ENCODE measurements at places on chromosomes 16 and 17. TPM values are rescaled to one million over a fixed set of nuclear protein-coding genes. Genes with fewer than 3 reads are reported as not detected.

DNA sequence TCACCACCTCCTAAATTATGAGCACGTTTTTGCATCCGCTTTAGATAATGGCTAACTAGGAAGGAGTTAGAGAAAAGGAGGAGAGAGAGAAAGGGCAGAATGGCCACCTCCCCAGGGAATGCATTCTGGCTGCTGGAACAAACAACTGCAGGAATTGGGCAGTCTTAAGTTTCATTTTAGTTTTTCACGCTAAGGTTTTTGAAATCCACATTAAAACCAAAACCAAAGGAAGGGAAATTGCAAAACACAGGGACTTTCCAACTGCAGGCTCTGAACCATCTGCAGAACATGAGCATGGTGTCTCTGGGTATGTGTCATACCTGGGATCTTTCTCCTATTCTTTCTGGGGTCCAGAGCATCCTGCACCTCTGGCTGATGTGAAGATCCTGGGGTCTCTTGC lies 12.1 kb upstream of the CCL8 start:
- no peak for DNase-seq

Gene TAT
- total RNA-seq, result 0.13 TPM

DNA sequence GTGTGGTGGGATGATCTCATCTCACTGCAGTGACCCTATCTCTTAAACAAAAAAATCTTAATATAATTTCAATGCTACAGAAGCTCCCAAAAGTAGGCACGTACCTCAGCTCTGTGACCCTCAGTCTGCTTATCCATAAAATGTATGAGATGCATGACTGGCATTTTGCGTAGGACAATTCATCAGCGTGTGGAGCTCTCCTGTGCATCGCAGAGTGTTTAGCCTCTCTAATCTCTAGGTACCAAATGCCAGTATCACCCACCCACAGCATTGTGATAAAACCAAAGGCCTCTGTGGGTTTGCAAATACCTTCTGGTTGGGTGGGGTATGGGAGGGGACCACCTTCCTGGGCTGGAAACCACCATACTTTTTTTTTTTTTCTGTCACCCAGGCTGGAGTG lies 19.0 kb upstream of the TUBG2 start:
- DNase-seq, result no peak

- DNase-seq, result peak; percentile 34
Observed at GRCh38 chr17:72591289-72592241, 470.7 kb downstream of the SOX9 start.

DNA sequence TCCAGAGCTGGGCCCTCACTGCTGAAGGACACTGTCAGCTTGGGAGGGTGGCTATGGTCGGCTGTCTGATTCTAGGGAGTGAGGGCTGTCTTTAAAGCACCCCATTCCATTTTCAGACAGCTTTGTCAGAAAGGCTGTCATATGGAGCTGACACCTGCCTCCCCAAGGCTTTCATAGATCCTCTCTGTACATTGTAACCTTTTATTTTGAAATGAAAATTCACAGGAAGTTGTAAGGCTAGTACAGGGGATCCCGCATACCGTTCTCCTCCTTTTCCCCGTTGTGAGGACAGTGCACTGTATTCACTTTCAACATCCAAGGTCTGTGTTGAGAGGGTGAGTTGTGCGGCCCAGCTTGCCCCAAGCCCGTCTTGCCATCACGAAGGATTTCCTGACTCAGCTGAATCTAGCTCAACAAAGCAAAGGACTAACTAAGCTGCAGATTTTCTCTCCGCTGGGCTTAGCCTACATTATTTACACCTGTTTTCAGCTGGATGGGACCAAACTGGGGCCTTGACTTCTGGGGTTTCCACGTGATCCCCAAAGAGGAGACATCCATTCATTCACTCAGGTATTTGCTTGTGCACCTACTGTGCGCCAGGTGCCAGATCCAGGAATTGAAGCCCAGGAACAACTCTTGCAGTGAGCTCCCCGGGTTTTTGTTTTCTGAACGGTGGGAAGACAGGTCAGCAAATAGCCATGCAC lies 5.2 kb upstream of the TMEM235 start:
- no peak for DNase-seq

Gene PLLP
- total RNA-seq, result 2.8 TPM

Gene TRIM72
- total RNA-seq, result not detected

- DNase-seq, result no peak
Observed at GRCh38 chr16:31569360-31569717, 41.6 kb downstream of the AHSP start.

- DNase-seq, result no peak
Observed at GRCh38 chr17:17763136-17763535, 73.7 kb downstream of the SREBF1 start.

DNA sequence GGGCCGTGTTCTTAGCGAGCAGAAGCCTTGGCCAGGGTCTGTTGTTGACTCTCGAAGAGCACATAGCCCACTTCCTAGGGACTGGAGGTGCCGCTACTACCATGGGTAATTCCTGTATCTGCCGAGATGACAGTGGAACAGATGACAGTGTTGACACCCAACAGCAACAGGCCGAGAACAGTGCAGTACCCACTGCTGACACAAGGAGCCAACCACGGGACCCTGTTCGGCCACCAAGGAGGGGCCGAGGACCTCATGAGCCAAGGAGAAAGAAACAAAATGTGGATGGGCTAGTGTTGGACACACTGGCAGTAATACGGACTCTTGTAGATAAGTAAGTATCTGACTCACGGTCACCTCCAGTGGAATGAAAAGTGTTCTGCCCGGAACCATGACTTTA lies 18.5 kb downstream of the RSPRY1 start:
- DNase-seq, result no peak

Gene CBFA2T3
- total RNA-seq, result 0.88 TPM

DNA sequence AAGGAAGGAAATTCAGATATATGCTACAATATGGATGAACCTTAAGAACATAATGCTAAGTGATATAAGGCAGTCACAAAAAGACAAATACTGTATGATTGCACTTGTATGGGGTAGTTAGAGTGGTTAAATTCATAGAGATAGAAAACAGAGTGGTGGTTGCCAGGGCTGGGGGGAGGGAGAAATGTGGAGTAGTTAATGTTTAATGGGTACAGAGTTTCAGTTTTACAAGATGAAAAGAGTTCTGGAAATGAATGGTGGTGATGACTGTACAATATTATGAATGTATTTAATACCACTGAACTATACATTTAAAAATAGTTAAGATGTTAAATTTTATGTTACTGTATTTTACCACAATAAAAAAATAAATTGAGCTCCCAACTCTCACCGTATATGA lies 157.9 kb downstream of the TOX3 start:
- DNase-seq, result no peak

DNA sequence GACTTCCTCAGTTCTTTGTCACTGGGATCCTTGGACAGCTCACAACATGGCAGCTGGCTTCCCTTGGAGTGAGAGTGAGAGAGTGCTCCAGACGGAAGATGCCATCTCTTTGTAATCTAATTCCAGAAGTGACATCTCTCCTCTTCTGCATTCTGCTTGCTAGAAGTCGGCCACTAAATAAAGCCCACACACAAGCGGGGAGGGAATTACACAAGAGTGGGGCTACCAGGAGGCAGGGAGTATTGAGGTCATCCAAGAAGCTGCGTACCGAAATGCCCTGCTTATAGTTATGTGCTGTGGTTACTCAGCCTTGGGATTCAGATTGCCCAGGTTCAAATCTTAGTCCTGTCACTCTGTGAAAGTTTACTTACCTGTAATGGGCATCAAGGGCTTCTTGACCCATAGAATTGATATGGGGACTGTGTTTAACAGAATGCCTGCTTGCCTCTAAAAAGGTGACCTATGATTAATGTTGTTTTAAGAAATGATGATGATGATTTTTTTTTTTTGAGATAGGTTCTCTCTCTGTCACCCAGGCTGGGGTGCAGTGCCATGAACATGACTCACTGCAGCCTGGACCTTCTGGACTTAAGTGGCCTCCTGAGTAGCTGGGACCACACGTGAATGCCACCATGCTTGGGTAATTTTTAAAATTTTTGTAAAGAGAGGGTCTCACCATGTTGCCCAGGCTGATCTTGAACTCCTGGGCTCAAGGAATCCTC lies 120.9 kb upstream of the HS3ST2 start:
- DNase-seq, result peak; percentile 33

- DNase-seq, result no peak
Observed at GRCh38 chr16:49365711-49366509, 7.7 kb upstream of the C16orf78 start.

Gene ABCA9
- total RNA-seq, result not detected

DNA sequence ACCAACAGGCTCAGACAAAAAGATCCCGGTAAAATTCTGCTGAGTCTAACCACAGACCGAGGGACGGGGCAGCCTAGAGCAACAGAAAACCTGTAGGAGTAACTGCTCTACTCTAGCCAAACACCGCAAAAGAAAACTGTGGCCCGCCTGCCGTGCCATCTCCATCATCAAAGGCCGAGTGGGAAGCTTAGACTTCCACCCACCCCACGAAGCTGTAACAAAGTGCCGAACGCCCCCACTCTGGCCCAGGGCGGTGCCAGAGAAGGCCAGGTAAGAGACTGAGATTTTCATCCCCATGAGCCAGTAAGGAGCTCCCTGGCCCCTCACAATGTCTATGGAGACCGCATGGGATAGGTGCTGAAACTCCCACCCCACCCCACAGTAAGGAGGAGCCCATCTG lies 231.9 kb upstream of the COX10 start:
- no peak for DNase-seq

DNA sequence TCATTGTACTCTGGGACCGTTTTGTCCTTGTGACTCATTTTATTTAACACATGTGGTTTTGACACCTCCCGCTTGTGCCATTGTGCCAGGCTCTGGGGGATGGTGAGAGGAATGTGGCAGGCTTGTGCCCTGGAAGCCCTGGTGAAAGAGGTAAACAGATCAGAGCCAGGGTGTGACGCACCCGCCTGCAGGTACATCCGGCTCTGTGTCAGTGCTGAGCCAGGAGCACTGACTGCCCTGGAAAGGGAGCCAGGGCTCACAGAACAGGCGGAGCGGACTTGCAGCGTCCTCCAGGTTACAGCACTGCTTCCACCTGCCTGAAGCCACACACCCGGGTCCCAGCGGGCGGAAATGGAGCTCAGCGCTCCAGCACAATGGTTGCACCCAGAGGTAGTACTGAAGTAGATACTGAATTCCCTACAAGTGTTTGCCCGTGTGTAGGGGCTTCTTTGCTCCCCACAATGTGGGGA lies 30.6 kb downstream of the CDRT15 start:
- DNase-seq, result peak; percentile 95

Gene MYADML2
- total RNA-seq, result not detected

DNA sequence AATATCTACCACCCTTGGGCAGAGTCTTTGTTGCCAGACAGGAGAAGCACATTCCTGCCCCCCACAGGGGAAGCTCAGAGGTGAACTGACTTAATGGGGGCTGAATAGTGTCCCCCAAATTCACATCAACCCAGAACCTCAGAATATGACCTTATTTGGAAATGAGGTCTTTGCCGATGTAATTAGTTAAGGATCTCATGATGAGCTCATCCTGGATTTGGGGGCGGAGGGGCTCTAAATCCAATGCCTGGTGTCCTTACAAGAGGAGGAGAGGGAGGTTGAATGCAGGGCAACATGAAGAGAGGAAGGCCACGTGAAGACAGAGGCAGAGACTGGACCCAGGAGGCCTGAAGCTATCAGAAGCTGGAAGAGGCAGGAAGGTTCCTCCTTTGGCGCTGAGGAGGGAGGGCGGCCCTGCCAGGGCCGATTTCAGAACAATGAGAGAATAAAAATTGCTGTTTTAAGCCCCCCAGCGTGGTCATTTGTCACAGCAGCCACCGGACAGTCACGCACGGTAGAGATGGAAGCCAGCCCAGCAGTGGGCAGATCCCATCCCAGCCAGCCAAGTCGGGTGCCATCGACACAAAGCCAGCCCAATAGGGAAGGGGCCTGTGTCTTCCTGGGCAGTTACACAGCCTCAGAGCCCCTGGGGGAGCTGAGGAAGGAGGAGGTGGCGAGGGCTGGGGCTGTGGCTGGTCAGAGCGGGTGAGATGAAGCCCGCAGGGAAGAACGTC lies 21.3 kb downstream of the C16orf74 start:
- DNase-seq, result no peak

- DNase-seq, result no peak
Observed at GRCh38 chr17:40536295-40537171, 28.7 kb downstream of the CCR7 start.

Gene C16orf82
- total RNA-seq, result not detected

DNA sequence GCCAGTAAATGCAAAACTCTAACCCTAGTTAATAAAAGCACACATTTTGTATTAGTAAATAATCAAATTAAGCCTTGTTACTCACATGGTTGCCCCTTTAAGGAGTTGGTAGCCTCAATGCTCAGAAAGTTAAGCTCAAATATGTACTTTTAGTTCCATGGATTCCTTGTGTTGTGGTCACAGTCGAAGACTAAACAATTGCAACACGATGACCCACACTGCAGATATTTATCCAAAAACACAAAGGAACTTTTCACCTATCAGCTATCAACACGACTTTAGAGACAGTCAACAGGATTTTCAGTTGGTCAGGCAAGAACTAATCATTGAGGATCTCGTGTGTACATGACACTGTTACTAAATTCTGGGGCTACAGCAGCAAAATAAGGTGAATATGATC lies 47.4 kb upstream of the NUDT7 start:
- no peak for DNase-seq

Gene PRSS22
- 98.2 TPM for total RNA-seq

Gene CES3
- 9.1 TPM for total RNA-seq

- no peak for DNase-seq
Observed at GRCh38 chr17:29495011-29495410, 71.8 kb downstream of the ABHD15 start.

DNA sequence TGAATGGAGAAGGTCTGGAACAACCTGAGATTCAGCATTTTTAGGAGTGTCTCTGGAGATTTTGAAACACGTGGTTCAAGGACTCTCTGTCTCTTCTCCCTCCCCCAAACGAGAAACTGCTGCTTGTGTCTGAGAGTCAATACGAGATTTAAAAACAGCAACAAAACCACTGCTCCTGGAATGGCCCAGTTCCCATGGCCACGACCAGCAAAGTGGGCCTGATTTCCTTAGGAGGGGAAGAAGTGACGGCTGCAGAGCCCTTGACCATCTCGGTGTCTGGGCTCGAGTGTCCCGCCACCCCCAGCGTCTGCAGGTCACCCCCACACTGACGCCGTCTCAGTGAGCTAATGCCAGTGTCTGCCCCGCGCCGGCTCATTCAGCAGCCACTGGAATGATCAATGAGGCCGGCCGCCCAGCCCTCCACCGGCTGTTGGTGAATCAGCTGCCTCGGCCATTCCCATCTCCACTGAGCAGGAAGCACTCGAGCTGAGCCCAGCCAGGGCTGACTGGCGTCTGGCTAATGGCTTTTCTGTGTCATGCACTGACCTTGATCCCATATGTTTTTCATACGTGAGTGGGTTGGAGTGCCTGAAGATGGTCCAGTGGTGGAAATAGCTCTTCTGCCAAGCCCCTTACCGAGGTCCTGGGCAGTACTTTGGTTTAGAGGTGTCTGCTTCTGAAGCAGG lies 151.8 kb downstream of the PITPNC1 start:
- DNase-seq, result peak; percentile 81

- no peak for DNase-seq
Observed at GRCh38 chr16:35651841-35652240, 2192.4 kb downstream of the TP53TG3F start.

Gene SLC35G6
- not detected for total RNA-seq

Measured in PC-9 (cell line).